NCI-H1694 treated with DMSO at 0.1 percent for 48 hours (cell line): ENCODE measurements at places on chromosomes 2 and 18.

DNA sequence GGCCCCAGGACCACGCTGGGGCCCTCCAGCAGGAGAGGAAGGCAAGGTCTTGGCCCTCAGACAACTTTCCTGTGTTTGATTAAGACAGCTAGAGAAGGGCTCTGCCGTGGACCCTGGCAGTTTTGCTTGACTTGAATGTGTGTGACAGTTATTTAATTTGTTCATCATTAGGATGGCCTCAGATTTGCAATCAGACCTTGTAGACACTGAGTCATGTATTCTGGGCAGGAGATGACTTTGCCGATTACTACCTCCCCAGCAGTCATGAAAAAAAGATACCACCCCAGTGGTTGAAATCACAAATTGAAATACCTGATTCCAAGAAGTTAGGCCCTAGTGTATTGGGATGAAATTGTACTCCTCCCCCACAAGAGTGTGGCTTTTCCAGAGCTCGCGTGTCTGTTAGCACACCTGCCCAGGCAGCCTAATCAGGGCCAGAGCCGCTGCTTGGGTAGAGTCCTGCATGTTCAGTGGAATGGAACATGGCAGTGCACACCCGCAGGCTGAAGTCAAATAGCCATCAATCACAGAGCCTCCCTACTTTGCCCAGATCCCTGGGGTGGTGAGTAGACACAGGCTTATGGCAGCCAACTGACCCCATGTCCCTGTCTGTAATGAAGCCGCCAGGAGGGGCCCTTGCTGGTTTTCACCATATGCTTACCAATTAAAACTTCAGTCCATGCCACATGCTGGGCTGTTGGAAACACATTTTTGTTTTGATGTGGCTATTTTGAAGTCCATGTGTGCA, 122.5 kb downstream of the TPGS2 start:
- no peak for DNase-seq

DNA sequence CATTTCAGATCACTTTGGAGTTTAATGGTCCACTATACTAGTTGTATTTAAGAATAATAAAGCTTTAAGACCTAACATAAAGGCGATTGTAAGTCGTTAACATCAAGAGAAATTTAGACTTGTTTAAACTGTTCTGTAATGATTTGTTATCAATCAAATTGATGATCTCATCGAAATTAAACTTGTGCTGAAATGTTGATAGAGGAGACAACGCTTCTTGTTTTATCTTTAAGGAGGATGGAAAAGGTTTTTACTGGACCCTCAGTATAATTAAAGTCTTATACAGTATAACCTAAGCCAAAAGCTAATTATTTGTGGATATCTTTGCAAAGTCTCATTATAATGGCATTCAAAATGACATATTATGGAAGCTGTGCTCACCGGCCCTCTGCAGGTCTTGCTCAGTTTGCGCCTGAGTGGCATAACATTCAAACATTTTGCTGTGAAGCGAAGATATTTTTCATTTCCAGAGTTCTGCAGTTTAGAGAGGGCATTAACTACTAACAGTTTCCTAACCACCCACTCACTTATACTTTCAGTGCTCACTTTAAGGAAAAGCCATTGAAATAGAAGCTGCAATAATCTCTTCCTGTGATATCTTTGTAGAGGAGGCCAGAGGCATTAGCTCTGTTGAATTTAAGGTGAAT, 1.4 kb upstream of the SERTAD2 start:
- DNase-seq: peak; percentile 33

DNA sequence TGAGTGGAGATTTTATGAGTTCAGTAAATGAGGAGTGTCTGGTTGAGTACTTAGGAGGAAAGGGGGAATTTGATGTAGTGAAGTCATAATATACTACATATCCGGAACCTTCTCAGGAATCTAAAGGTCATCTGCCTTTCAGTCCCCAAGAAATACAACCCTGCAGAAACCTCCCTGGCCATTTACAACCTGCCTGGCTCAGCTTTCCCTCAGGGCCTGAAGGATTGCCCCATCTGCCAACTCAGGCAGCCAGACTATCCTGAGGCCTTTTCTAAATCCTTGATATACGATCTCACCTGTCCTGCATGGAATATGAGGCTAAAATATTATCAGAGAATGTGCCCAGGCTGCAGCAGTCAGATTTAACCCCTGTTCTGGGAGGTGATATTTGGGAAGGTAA, 165.4 kb upstream of the SPOPL start:
- DNase-seq: no peak

DNA sequence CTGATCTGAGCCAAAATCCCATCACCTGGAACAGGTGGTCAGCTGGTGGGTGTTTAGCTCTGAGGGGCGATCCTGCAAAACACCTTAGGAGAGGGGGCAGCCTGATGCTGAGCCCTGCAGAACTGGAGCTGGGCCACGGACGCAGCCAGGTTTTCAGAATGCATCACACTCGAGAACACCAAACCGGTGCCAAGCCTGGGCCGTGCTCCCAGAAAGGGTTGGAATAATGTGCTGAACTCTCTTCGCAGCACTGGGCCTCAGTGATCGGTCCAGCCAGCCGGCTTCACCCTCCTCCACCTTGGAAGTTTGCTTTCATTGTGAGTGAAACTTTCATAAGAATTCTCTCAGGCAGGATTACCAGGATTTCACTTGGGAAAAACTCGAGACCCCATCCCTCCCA, 56.5 kb upstream of the TTC39C start:
- DNase-seq: no peak

- no peak for DNase-seq
These were observed 97.4 kb upstream of the STK17B start for GRCh38 chr2:196268538-196269338.

GRCh38 chr2:136801661-136802060, 36.3 kb downstream of the THSD7B start:
- DNase-seq: no peak

DNA sequence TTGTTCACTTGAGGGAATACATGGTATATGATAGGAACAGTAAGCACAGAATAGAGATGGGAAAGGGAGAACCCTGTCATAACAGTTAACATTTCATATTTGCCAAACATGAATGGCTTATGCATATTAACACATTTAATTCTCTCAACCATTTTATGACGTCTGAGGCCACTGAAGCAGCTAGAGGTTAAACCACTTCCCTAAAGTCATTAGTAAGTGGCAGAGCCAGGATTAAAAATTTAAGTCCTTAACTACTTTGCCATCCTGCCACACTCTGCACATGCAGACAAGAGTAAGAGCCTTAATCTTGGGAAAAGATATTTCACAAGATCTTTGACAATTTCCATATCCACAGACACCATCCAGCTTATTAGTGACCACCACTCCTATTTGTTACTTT, 2.1 kb downstream of the LIPT1 start:
- no peak for DNase-seq

DNA sequence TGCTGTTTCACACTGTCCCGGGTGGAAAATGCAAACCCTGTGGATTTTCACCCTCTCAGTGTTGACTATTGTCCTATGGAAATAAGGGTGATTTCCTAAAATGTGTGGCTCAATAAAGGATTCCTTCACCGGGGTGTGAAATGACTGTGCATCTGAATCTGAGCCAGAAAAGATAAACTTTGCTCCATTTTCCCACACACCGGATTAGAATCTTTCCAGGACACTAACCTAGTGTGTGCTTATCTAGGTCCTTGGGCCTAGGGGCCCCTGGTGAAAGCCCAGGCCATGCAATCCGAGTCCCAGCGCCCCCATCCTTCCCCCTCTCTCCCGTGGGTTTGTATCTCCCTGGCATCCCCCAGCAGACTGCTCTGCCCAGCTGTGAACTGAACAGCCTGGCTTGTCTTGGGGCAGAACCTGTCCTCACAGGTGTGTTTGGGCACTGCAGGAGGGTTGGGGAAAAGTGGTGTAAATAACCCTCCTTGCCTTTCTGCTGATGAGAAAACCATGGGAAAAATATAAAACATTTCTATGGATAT, 17.3 kb downstream of the KLHL29 start:
- no peak for DNase-seq

DNA sequence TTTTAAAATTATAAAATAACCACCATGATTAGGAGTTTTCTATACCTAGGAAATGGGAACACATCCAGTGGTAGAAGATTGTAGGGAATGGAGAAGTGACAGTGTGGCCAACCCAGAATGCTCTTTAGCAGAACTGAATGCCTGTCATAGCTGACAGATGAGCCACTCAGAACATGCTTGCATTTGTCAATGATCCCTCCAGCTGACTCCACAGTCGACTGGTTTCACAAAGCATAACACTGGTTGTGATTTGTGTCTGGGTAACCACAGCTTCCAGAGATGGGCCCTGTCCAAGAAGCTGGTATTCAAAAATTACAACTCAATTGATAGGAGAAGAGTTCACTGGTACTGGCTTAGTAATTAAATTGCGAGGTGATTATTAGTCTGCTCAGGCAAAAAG, 9.0 kb upstream of the CTIF start:
- DNase-seq: no peak

DNA sequence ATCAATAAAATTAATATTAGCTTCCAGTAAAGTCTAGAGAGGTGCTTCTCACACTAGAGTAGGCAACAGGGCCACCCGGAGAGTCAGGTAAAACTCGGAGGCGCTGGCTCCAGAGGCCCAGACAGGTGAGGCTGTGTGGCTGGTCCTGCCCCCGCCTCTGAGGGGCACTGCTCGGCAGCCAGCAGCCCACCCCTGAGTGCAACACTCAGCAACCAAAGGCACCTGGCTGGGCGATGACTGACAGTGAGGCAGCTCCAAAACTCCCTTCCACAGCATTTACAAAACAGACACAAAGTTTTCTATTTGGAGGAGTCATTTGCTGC, 138.8 kb upstream of the ID2 start:
- DNase-seq: no peak

DNA sequence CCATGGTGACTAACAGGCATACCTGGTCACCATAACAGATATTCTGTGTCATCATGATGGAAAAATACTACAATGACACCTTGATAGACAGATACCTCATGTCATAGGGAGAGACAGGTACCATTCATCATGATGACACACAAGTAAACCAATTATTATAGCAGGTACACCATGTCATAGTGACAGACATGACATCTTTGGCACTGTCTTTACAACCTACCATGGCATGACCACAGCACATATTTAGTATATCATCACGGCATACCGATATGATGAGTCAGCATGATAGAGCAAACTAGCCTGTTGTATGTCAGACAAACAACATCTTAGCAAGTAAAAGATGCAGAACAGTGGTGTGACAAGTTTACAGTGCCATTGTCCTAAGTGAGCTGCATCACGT, 101.3 kb upstream of the KLHL29 start:
- DNase-seq: no peak

DNA sequence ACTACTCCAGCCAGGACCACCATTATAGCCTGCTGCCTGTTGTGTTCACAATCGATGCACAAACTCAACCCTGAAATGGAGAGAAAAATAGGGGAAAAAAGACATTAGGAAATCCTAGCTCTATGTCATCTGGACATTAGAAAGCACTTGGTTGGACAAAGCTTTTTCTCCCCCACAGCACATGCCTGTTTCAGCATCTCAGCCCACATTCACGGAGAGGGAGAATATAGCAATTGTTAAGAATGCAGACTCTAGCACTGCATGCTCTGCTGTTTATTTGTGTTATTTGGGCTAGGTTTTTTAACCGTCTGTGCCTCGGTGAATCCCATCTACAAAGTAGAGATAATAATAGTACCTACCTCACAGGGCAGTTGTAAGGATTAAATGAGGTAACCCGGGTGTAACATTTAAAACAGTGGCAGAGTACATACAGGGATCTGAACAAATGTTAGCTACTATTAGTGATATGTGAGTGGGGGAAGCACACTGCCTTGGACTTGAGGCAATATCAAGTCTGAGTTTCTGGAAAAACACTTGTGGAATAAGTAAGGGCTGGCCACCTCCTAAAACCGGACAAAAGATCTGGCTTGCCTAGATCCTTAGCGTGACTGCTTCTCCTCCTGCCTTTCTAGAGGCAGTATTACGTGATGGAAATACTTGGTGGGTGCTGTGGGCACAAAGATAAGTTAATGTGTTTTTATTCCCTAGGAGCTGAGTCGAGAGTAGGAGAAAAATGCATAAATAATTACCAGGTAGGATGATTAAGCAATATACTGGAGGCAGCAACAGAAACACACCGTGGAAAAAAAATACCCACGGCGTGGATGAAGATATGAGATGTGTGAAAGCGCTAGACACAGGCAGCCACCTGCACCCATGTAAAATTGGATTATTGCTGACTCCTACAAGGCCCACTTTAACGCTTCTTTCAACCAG, 1.0 kb upstream of the PPP1CB start:
- peak; percentile 17 for DNase-seq

DNA sequence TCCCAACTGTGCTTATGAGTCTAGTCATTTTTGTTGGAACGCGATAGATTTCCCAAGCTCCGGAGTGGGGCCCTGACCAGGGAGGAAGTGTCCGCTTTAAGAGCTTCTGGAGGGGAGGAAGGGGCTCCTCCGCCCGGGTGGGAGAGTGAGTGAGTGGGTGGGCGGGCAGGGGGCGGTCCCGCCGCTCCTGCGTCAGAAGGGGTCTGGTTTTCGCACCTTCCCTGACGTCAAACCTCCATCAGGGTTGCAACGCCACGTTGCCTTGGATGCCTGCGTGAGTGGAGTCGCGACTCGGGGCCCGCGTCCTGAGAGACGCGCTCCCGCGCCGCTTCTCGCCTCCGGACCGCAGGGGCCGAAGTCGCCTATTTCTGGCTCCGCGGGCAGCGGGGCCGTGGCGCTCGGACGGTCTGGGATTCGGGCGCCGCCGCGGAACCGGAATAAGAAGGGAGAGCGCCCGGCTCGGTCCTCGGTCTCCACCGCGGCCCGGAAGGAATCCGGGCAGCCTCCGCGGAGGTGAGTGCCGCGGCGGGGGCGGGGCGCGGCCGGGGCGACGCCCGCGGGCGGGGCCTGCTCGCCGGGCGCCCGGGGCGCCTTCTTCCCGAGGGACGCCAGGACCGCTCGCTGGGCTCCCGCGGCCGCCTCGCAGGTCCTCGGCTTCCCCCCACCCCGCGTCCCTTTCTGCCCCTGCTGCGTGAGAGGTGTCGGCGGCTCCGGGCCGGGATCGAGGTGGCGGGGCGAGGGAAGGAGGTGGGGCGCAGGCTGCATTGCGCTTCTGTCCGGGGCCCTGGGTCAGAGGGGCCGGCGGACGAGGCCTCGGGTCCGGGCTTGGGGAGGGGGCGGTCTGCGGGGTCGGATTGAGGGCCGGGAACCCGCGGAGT, at the start of gene ZDBF2:
Gene ZDBF2, plus strand, starts transcription at position 230 of the 878 bp plus-strand sequence. CDS start 7,187 bp downstream, outside the sequence.
- peak; percentile 47 for DNase-seq

DNA sequence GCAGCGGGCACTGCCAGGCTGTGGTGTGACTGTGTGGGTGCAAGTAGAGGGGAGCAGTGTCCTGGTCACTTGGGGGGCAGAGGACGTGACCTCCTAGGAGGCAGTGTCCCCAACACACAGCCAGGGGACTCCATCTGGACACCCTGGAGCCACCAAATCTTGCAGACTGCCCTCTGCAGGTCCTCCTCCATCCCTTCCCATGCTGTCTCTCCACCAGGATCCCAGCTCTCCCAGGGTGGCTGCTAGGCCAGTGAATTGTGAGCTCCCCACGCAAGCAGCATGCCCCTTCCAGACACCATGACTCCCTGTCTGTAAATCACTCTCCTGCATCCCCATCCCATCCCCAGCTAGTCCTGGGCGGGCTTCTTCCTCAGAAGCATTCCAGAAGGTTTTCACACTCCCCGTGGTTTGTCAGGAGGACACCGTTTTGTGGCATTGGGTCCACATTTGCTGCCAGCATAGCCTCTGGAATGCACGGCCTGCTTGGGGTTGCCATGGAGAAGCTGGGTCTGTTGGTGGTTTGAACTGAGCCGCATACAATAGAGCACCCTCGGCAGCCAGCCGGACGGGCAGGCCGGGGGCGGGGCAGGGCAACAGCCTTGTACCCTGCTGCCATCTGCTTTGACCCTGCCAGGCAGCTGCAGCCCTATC, 210.7 kb downstream of the KLHL29 start:
- DNase-seq: peak; percentile 78
